ENCODE measurements at places on chromosomes 12 and 14.

GRCh38 chr14:68807148-68807600 lies 14.3 kb upstream of the ZFP36L1 start:
- DNase-seq: no peak

- no peak for DNase-seq
These were observed 95.4 kb downstream of the ITPR2 start for GRCh38 chr12:26737487-26738030.

GRCh38 chr12:123164222-123164621 lies 13.3 kb upstream of the PITPNM2 start:
- DNase-seq: no peak

- DNase-seq: no peak
These were observed 131.2 kb downstream of the EML1 start for GRCh38 chr14:99924379-99924778.

GRCh38 chr14:26702721-26703230 lies 104.9 kb upstream of the NOVA1 start:
- DNase-seq: no peak

DNA sequence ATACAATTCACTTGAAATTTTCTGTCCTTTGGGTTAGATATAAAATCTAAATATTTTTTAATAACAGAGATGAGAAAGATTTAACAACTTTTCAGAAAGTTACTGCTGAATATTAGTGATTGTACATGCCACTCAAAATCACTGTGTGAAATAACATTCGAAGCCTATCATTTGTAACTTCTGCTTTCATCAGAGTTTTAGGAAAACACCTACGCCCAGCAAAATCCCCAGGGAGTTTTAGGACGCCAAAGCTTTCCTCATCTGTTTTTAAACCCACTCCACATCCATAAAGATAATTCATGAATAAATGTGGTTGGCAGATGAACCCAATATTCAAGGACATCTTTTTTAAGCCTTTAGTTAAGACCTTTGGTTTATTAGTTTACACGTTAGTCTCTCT lies 23.9 kb downstream of the TC2N start:
- DNase-seq: no peak

Data from activated T-cell treated with anti-CD3 and anti-CD28 coated beads, Interleukin-2, amount 50 U/mL, for 1 hour (primary cell).